ENCODE measurements at places on chromosomes 5 and 9.

DNA sequence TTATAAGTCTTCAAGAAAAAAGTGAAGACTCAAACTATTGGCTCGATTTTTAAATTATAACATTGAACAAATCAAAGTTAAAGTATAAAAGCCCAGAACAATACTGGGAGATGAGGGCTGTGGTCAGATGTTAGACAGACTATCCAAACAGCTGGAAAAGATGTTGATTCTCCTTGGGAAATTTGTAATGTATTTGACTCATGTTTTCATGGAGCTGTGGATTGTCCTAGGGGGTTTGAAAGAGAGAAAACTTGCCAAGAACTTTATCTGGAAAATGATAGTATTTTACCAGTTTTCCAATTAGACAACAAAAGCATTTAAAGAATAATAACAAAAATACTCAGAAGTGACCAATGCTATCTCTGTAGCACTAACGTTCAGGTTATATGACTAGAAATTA, 339.2 kb downstream of the ARL15 start:
- DNase-seq, result no peak

- DNase-seq, result no peak
Observed at GRCh38 chr5:113909782-113910181, 396.3 kb downstream of the YTHDC2 start.

DNA sequence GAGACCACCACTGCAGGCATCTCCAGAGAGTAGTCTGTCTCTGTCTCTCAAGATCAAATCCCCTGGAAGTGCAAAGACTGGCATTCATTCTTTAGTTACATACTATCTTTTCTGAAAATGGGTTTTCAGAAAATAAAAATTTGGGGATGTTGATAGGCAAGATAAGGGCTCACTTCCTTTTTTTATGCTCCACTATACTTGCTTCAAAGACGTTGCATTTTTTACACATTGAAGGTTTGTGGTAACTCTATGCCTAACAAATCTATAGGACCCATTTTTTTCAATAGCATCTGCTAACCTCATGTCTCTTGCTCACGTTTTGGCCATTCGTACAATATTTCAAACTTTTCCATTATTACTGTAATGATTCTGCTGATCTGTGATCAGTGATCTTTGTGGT, 37.0 kb downstream of the DMAC1 start:
- DNase-seq, result no peak

GRCh38 chr9:112665347-112665746, 52.6 kb downstream of the INIP start:
- no peak for DNase-seq

DNA sequence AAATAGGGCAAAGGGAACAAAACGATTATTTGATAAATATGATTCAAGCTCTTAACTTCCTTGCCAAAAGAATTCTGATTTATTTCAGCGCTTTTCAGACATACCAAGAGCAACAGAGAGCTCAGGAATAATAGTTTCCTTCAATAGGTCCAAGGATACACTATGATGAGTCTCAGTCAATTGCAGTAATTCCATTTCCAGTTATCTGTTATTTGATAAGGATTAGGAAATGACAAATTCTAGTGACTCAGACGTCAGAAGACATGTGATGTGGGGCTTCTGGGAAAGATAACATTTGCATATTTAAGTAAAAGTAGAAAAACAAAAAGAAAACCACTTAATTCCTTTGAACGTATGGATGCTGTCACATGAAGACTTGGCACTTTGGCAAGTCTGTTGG, 1250.8 kb upstream of the CDH18 start:
- DNase-seq, result no peak

DNA sequence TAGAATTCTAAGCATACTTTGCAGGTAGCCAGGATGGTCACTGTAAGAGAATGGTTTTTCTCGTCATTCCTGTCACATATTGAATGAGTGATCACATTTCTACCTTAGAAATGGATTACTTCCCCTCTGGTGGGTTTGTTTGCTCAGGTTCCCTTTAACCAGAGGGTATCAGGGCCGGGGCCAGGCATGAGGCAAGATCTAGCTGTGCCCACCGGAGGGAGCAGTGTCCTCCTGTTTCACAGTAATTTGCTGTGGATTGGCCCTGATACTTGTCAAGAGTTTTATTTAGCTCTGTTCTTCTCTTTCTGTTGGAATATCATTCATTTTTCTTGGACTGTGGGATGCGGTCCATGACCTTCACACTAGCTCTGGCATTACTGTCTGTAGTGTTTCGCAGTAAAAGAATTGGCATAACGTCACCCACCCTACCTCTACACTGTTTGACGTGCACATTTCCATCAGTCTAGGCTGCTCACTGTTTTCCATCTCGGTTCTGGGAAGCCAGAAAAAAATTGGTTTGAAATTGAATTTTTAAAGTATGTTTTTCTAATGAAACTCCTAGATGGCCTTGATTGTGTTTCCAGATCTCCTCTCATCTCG, 42.4 kb upstream of the ZBED3 start:
- peak; percentile 32 for DNase-seq

All from SHP77 (cell line).